Endothelial cell of umbilical vein (primary cell): ENCODE measurements at places on chromosomes 1 and 21.

DNA sequence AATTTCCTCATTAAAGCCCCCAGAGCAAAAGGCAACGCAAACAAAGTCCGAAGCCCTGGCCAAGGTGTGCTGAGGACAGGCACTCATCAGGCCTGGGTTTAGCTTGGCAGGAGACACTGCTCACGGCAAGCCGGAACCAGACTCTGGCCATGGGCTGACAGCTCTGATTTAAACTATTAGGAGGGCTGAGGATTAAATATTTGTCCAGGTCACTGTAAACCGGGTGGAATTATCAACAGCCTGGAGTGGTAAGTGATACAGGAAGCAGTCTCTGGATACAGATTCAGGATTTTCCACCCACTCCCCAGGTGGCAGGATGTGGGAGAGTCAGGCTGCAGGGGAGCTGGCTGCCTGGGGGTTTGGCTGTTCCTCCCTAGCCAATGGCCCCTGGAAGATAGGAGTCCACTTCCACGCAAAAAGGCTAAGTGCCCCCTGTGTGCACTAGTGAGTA, 42.4 kb downstream of the SLC66A1 start:
- H3K4me1 ChIP-seq, result no peaks in the 10 kb centered on the region
- no peak for DNase-seq
- peaks cover 42% of the 10 kb centered on the region for H3K36me3 ChIP-seq
- H3K27me3 ChIP-seq, result no peaks in the 10 kb centered on the region

DNA sequence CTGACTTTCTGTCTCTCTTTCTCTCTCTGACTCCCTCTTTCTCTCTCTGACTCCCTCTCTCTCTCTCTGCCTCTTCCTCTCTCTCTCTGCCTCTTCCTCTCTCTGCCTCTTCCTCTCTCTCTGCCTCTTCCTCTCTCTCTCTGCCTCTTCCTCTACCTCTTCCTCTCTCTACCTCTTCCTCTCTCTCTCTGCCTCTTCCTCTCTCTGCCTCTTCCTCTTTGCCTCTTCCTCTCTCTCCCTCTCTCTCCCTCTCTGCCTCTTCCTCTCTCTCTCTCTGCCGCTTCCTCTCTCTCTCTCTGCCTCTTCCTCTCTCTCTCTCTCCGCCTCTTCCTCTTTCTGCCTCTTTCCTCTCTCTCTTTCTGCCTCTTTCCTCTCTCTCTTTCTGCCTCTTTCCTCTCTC, 18.6 kb upstream of the ANKRD45 start:
- H3K36me3 ChIP-seq, result no peaks in the 10 kb centered on the region
- H3K4me1 ChIP-seq, result no peaks in the 10 kb centered on the region
- H3K4me3 ChIP-seq, result no peak overlapping the region
- DNase-seq, result no peak
- H3K27ac ChIP-seq, result no peak overlapping the region

GRCh38 chr1:214632091-214632490, 29.1 kb downstream of the CENPF start:
- no peaks in the 10 kb centered on the region for H3K4me1 ChIP-seq
- no peak overlapping the region for H3K27ac ChIP-seq
- H3K4me3 ChIP-seq, result no peak overlapping the region
- no peaks in the 10 kb centered on the region for H3K27me3 ChIP-seq
- no peak for DNase-seq

GRCh38 chr1:39533442-39533841, 42.0 kb downstream of the BMP8A start:
- no peaks in the 10 kb centered on the region for H3K4me1 ChIP-seq
- H3K27ac ChIP-seq, result no peak overlapping the region
- H3K4me3 ChIP-seq, result no peak overlapping the region
- H3K36me3 ChIP-seq, result peaks cover 3% of the 10 kb centered on the region
- no peak for DNase-seq

DNA sequence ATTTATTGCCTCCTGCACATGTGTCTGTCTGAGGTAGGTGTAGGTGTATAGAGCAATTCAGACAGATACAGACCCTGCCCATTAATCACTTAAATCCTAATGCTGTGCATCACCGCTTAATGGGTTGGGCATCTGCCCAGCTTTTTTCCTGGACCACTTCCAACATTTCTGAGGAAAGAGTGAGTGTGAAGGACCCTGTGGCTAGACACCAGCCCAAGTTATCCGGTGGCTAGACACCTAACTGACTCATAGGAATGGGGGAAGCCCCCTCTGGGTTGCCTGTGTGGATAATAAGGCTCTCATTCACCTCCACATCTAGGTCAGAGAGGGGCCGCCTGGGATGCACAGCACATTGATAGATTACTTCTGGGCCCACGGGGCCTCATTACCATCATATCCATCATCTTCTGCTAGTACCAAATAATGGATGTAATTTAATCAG, 121.1 kb upstream of the RAVER2 start:
- H3K36me3 ChIP-seq, result no peaks in the 10 kb centered on the region
- peak; percentile 72 for DNase-seq
- peaks cover 3% of the 10 kb centered on the region for H3K4me1 ChIP-seq
- H3K4me3 ChIP-seq, result no peak overlapping the region

- no peak for DNase-seq
- H3K4me1 ChIP-seq, result no peaks in the 10 kb centered on the region
- H3K27me3 ChIP-seq, result peaks cover 3% of the 10 kb centered on the region
- H3K36me3 ChIP-seq, result no peaks in the 10 kb centered on the region
- H3K4me3 ChIP-seq, result no peak overlapping the region
Measured at GRCh38 chr1:25206201-25206600, 26.1 kb downstream of the SYF2 start.

DNA sequence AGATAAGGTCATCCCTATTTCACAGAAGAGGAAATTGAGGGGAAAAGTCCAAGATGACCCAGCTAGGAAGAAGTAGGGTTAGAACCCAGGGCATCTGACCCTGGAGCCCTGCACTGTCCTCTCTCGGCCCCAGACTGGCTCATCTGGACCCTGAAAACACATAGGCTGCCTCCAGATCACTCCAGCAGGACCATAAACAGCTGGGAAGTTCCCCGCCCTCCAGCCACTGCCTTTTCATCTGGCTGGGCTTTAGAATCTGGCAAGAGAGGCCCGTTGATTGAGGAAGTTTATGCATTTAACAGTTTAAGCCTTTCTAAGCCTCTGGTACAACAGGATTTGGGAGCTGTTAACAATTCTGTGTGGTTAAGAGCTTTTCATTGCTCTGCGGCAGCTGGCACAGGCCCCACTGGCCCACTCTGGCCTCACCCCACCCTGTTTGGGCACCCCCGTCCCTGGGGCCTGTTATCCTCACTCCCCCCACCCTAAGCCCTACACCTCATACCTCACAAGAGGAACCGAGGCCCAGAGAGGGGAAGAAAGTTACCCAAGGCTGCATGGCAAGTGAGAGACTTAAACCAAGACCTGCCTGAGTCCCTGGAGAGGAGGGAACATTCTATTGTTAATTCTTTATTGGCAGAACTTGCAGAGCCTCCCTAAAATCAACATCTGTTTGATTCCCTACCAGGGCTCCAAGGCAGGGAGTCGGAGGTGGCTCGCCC, 84.2 kb downstream of the EPHB2 start:
- no peaks in the 10 kb centered on the region for H3K36me3 ChIP-seq
- no peak overlapping the region for H3K27ac ChIP-seq
- no peak for DNase-seq
- H3K27me3 ChIP-seq, result no peaks in the 10 kb centered on the region
- peaks cover 4% of the 10 kb centered on the region for H3K4me1 ChIP-seq
- H3K4me3 ChIP-seq, result no peak overlapping the region

GRCh38 chr1:117825414-117825813, 104.0 kb downstream of the GDAP2 start:
- no peak overlapping the region for H3K4me3 ChIP-seq
- H3K4me1 ChIP-seq, result peaks cover 47% of the 10 kb centered on the region
- no peak overlapping the region for H3K27ac ChIP-seq
- H3K27me3 ChIP-seq, result no peaks in the 10 kb centered on the region
- no peak for DNase-seq

DNA sequence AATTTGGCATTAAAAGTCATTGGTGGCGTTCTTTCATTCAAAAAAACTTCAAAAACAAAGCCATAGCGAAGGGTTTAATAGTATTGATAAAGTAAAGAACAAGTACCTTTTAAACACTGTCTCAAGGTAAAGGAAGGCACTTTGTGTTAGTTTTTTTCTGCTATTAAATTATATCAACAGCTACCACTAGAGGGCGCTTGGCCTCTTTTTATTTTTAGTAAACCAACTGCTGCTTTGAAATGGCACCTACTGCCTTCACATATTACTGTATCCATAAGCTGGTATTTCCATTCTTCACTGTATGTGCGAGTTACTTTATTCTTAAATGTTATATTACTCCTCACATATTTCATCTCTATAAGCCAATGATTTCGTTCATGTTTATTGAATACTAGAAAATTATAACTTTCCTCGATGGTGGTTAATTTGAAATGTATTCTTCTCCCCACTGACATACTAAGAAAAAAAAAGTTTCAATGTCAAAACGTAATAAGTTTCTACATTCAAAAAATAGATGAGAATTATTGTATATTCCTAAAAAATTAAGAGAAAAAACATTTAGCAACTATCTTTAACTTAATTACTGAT, 125.7 kb upstream of the CXADR start:
- H3K4me3 ChIP-seq, result no peak overlapping the region
- H3K27me3 ChIP-seq, result no peaks in the 10 kb centered on the region
- peak; percentile 67 for DNase-seq
- no peaks in the 10 kb centered on the region for H3K36me3 ChIP-seq
- no peak overlapping the region for H3K27ac ChIP-seq

- no peak overlapping the region for H3K27ac ChIP-seq
- H3K36me3 ChIP-seq, result no peaks in the 10 kb centered on the region
- H3K4me3 ChIP-seq, result no peak overlapping the region
- no peak for DNase-seq
Measured at GRCh38 chr1:56638248-56638647, 6.9 kb upstream of the PRKAA2 start.

DNA sequence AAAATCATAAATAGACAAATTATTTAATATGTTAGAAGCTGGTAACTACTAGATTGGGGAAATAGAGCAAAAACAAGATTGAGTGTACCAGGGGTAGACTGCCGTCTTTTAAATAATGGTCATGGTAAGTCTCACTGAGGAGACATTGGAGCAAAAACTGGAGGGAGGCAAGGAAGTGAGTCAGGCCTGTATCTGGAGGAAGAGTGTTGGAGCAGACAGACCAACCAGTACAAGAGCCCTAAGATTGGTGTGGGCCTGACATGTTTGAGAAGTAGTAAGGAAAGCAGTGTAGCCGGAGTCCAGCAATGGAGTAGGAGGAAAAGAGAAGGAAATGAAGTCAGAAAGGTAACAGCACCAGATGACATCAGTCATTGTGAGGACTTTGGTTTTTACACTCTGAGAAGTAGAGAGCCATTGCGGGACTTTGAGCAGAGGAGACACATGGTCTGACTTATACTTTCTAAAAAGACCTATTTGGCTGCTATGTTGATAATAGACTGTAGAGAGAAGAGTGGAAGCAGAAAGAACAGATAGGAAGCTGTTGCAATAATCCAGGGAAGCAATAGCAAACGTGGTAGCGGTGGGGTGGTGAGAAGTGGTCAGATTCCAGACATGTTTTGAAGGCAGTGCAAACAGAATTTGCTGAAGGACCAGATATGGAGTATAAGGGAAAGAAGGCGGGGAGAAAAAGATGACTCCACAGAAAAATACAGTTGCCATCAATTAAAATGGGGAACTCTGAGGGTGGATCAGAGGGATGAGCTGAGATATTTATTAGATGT, 44.7 kb upstream of the GJA5 start:
- H3K27me3 ChIP-seq, result no peaks in the 10 kb centered on the region
- H3K4me1 ChIP-seq, result peaks cover 19% of the 10 kb centered on the region
- H3K36me3 ChIP-seq, result no peaks in the 10 kb centered on the region
- peak; percentile 53 for DNase-seq
- no peak overlapping the region for H3K4me3 ChIP-seq

- H3K4me3 ChIP-seq, result peak within 1 kb of the TSS; percentile 88
- DNase-seq, result peak; percentile 65
- H3K27me3 ChIP-seq, result no peaks in the 10 kb centered on the region
- H3K4me1 ChIP-seq, result peaks cover 9% of the 10 kb centered on the region
- H3K36me3 ChIP-seq, result peaks cover 3% of the 10 kb centered on the region
Measured at GRCh38 chr1:153946622-153947241, at the start of gene DENND4B. Gene DENND4B (minus strand): TSS chr1:153946718. CDS start chr1:153944374, 2,344 bp downstream.

DNA sequence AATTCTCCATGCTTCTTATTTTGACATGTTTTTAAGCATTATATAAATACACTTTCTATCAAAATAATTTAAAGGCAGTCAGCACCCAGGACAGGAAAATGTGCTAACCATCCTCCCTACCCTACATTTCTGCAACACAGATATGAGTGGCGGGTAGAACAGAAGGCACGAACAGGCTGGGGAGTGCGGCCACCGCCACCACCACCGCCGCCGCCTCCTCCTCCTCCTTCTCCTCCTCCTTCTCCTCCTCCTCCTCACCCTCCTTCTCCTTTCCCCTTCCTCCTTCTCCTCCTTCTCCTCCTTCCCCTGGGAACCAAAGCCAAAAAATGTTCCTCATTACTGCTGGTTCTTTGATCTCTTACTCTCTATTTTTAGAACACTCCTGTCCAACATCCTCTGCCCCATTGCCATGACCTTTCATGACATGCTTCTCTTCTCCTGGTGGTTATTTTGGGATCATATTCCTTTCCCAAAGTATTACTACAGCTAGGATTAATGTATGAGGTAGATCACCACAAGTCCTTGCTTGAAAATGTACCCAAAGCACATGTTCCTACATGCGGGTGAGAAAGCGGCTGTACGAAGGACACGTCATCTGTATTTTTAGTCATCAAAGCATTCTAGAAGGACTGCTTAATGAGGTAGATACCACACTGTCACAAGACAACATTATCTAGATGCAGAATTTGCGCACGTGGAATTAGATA, 24.5 kb upstream of the CCN1 start:
- no peak for DNase-seq
- H3K4me1 ChIP-seq, result peaks cover 13% of the 10 kb centered on the region
- H3K27ac ChIP-seq, result no peak overlapping the region

- no peak overlapping the region for H3K4me3 ChIP-seq
- no peaks in the 10 kb centered on the region for H3K36me3 ChIP-seq
- no peak overlapping the region for H3K27ac ChIP-seq
- no peak for DNase-seq
- H3K4me1 ChIP-seq, result no peaks in the 10 kb centered on the region
- H3K27me3 ChIP-seq, result no peaks in the 10 kb centered on the region
Measured at GRCh38 chr1:240234485-240235210, 143.0 kb downstream of the FMN2 start.
